Kidney tubule cell (primary cell): ENCODE measurements at places on chromosomes 7 and 10.

DNA sequence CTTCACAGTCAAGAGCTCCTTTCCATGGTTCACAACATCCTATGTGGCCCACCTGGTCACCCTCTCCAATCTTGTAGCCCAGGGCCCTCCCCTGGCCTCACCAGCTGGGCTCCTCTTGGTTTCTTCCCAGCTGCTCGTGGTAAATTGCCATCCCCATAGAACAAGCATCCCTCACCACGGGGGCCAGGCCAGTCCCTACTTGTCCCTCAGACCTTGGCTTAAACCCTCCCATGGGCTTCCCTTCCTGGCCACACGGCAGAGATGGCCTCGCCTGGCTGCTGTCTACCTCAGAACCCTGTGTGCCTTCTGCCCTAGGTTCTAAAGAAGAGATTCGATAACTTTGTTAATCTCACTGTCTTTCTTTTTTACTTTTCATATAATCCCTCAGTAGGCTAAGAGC, 153.3 kb upstream of the TCERG1L start:
- no peak for DNase-seq

DNA sequence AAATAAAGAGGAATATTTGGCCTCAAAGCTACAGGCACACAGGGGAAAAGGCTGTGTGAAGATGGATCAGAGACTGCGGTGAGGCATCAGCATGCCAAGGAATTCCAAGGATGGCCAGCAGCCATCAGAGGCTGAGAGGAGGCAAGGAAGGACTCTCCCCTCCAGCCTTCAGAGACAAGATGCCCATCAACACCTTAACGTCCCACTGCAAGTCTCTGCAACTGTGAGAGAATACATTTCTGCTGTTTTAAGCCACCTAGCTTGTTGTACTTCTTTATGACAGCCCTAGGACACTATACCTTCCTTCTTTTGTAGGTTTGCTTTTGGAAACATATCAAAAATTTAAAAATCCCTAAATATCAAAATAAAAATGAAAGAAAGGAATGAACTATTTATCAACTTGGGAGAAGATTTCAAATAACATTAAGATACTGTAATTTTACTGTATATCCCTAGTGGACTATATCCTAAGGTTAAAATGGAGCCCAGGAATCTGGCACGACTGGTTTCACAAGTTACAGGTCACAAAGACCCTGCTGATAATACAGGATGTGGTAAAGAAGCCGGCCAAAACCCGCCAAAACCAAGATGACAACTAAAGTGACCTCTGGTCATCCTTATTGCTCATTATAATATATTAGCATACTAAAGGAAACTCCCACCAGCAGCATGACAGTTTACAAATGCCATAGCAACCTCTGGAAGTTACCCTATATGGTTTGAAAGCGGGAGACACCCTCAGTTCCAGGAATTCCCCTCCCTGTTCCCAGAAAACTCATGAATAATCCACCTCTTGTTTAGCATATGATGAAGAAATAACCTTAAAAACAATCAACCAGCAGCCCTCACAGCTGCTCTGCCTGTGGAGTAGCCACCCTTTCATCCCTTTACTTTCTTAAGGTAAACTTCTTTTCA, 185.2 kb downstream of the AVL9 start:
- peak; percentile 72 for DNase-seq

DNA sequence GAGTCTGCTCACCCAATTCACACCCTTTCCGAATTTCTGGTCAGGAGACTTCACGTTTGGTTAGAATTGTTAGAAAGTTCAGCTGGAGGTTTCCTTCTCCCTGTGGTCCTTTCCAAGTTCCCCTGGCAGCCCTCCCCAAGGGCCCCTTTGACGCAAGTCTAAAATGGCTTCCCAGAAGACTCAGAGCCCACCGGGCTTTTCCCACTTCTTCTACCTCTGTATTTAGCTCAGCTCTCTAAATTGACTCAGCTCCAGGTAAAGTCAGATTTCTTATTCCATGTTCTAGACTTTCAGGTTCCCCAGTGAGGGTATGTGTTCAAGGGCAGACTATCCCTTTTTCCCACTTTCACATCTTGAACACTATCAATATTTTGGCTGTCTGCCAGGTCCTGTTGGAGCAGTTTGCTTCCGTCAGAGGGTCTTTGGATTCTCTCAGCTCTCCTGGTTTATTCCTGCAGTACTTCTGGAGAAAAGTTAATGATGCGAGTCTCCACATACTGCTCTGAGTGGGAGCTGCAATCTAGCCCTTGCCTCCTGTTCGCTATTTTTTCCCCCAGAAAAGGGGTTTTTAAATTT, 53.1 kb upstream of the ZNF273 start:
- no peak for DNase-seq

DNA sequence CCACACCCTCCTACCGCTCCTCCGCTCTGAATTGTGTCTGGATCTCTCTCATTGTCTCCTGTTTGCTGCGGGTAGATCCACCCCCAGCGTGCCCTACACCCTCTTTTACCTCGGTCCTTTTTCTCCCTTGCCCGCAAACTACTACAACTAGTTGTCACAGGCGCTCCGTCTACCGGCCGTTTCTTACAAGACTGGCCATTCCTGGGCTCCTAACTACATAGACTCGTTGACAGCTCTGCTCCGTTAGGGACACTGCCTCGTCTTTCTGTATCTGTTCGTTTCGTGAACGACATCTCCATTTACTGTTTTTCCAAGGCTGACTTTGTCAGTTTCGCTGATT, 786 bp downstream of the TAF3 start:
- DNase-seq = peak; percentile 53

DNA sequence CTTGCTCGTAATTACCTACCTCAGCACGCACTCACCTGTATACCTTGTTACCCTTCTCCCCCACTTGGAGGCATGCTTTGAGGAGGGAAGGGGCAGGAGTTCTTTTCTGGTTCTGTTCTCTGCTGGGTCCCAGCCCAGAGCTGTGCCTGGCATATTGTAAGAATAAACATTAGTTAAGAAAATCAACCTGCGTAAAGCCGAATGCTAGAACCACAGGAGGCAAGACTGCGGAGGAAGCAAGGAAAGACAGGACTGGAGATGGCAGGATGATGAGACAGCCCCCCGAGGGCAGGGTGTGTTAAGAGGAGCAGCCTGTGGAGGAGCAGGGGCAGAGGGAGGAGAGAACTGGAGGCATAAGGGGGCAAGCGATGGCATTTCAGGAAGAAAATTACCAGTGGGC, 9.5 kb downstream of the C10orf53 start:
- no peak for DNase-seq

DNA sequence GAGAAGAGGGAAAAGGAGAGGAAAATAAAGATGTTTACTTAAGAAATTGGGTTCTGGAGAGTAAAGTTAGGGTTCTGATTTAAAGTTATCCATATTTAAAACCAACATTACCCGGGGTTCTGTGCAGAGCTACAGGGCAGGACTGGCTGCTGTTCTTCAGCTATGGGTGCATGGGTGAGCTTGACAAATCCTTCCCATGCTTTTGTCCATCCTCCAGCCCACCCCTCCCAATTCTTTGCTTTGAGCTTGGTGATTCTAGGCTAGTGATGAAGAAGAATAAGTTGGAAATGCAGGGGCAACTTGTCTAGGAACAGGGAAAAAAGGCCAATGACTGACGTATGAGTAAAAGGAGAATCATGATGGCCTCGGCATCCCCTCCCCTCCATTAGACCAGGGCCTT, 636.0 kb downstream of the LRMDA start:
- no peak for DNase-seq

- peak; percentile 81 for DNase-seq
Observed at GRCh38 chr10:98246911-98247805, 20.8 kb downstream of the LOXL4 start.

DNA sequence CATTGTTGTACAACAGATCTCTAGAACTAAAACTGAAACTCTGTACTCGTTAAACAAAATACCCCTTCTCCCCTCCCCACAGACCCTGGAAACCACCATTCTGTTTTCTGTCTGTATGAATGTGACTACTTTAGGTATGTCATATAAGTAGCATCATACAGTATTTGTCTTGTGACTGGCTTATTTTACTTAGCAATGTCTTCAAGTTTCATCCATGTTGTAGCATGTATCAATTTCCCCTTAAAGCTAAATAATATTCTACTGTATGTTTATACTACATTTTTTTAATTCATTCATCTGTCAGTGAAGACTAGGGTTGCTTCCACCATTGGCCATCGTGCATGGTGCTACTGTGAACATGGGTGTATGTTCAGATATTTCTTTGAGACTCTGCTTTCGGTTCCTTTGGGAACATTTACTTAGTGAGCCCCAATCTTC, 71.2 kb upstream of the RPA3 start:
- DNase-seq = no peak

DNA sequence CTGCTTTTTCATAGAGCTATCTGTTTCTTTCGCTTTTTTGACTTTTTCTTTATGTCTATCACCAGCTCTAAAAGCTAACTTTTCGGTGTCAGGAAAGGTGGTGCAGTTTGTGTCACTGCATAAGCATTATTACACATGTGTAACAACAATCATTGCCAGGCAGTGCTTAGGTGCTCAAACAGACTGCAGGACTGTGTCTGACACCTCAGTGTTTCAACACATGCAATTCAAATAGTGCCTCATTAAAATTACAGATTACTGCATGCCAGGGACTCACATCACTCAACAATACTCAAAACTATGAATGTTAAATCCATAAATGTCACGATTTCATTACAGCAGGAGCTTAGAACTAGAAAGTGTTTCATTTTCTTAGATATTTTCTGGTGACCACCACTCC, 265.3 kb upstream of the SMIM30 start:
- DNase-seq = no peak

DNA sequence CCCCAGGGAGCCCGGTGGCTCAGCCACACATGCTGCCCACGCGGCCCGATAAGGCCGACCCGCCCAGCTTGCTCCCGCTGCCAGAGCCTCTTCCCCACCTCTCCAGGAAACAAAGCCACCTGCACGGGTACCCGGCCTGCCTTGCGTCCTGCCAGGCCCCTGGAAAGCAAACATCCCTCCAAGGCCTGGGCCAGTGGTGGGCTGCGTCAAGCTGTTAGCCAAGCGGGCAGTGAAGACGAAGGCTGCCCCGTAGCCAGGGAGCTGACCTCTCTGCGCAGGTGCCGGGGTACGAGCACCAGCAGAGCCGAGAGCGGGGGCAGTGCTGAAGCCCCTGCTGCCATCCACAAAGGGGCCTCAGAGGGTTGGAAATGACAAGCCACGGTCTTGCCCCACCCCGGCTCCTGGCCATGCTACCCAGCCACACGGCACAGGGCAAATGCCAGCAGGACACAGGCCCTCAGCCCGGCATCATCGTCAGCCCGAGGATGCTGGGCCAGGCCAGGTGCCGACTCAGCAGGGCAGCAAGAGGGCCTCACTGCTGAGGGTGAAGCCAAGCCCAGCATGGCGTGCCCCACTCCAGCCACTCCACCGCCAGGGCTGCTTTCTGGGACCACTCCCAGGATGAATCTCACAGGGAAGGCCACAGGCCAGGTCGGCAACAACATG, 140.0 kb downstream of the PTPRN2 start:
- DNase-seq = no peak

DNA sequence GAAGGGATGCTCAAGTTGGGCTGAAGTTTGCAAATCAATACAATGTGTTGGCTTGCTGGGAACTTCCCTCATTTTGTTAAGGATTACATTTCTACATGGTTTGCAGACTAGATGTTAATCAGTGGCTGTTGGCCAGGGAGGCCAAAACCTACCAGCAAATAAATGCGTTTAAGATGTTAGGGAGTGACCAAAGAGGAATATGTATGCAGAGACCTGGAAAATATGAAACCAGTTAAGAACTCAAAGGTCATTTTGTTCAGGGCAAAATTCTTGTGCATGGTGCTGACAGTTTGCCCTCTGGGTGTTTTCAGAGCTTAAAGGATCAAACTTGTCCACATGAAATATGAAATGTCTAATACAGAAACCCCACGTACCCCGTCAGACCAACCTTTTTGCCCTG, 30.3 kb downstream of the GATA3 start:
- no peak for DNase-seq

- DNase-seq = no peak
Observed at GRCh38 chr10:35347121-35347562, 10.8 kb downstream of the CCNY start.

GRCh38 chr7:44223362-44224079, 22.7 kb downstream of the YKT6 start:
- DNase-seq = no peak

DNA sequence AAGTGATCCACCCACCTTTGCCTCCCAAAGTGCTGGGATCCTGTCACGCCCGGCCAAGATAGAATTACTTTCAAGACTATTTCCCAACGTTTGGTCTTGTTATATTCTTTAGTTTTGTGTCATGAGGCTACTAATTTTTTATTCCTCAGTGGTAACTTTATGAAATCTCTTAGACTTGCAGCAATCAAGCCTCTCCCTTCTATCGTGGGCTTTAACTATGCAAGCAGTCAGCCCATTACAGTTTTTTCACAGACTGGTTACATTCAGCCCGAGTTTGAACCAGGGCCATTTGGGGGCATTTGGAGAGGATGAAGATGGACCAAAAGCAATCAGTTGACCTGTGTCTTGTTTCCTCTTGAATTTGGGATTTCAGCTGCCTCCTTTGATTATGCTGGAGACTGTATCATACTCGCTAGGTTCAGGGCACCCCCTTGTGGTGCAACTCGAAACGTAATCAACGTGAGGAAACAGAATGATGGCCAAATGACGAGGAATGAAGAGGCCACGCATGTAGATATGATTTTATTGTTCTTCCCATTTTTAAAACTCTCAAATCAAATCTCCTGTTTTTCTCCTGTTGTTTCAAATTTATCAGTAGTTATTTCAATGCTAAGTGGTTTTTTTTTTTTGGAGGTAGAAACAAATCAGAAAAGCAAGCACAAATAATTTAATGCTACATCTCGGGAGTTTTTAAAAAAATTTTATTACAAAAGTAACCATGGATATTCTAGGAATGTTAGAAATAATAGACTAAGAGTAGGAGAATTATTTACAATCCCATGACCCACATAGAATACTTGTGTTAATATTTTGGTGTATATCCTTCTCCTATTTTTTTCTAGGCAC, 151.6 kb downstream of the KIAA1217 start:
- DNase-seq = peak; percentile 72

GRCh38 chr10:73366381-73367298, 8.0 kb upstream of the CFAP70 start:
- DNase-seq = no peak

DNA sequence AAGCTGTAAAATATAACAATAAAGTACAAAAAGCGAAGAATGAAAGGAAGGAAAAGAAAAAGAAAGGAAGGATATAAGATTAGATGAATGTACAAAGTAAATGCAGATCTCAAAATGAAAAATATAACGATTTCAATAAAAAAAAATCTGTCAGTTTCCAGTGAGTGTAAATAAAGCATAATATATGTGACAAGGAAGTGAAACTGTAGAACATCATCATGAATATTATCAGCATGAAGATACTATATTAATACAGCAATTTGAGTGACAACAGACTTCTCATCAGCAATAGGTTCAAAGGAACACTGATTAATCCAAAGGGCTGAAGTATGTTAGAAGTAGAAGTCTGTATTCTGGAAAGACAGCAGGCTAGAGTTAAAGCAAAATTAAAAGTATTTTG, 659.5 kb upstream of the MBL2 start:
- DNase-seq = no peak

- DNase-seq = no peak
Observed at GRCh38 chr7:45601094-45601493, 26.9 kb downstream of the ADCY1 start.

GRCh38 chr10:113381981-113382509, 170.8 kb upstream of the HABP2 start:
- DNase-seq = peak; percentile 66

- no peak for DNase-seq
Observed at GRCh38 chr10:80661526-80661925, 123.8 kb downstream of the SH2D4B start.

GRCh38 chr10:12487366-12487765, 138.0 kb downstream of the CAMK1D start:
- no peak for DNase-seq
